Tracheal epithelial cell (primary cell): ENCODE measurements at places on chromosomes 5 and 9. TPM values are rescaled to one million over a fixed set of nuclear protein-coding genes. Genes with fewer than 3 reads are reported as not detected.

ADRA1B gene
- 1.2 TPM in 1 of 2 replicates, not detected in the other for total RNA-seq

PCDHGA11 gene
- 2.2 and 2.6 TPM in 2 replicates for total RNA-seq

WNK2 gene
- 0.24 TPM in 1 of 2 replicates, not detected in the other for total RNA-seq

SPINK7 gene
- 2.9 and 4.3 TPM in 2 replicates for total RNA-seq

CDHR2 gene
- total RNA-seq: under 0.01 TPM in 1 of 2 replicates, not detected in the other

PTPN3 gene
- total RNA-seq: 11.8 and 16.2 TPM in 2 replicates

SNX24 gene
- total RNA-seq: 28.0 and 32.4 TPM in 2 replicates

UTP15 gene
- 23.4 and 33.2 TPM in 2 replicates for total RNA-seq

OR1J1 gene
- total RNA-seq: not detected in 2 replicates

TIMD4 gene
- 0.72 TPM in 1 of 2 replicates, not detected in the other for total RNA-seq

OR1L8 gene
- not detected in 2 replicates for total RNA-seq

TXNDC8 gene
- not detected in 2 replicates for total RNA-seq

SLCO4C1 gene
- 0.21 and 1.9 TPM in 2 replicates for total RNA-seq

PPP2R2B gene
- total RNA-seq: 0.48 and 0.64 TPM in 2 replicates

NMUR2 gene
- total RNA-seq: not detected in 2 replicates

ARL14EPL gene
- not detected in 2 replicates for total RNA-seq

SPATA31A6 gene
- total RNA-seq: under 0.01 TPM in 1 of 2 replicates, not detected in the other

SHC3 gene
- under 0.01 and 0.24 TPM in 2 replicates for total RNA-seq

ANKRD18A gene
- 0.48 and 0.64 TPM in 2 replicates for total RNA-seq

IL9 gene
- total RNA-seq: not detected in 2 replicates

SHISAL2B gene
- total RNA-seq: not detected in 2 replicates

ADCY2 gene
- under 0.01 and 1.1 TPM in 2 replicates for total RNA-seq

TEX48 gene
- not detected in 2 replicates for total RNA-seq

UQCRQ gene
- total RNA-seq: 112 and 114 TPM in 2 replicates

DOCK8 gene
- 0.24 and 0.85 TPM in 2 replicates for total RNA-seq
